Omental fat pad (tissue), 4 donors: ENCODE measurements at places on chromosomes 7 and 10. TPM values are rescaled to one million over a fixed set of nuclear protein-coding genes. Genes with fewer than 3 reads are reported as not detected.

CABCOCO1 gene
- not detected for total RNA-seq

XPNPEP1 gene
- 52.8 TPM for total RNA-seq

PALD1 gene
- 3.3 TPM for total RNA-seq

TAS2R3 gene
- total RNA-seq: 0.63 TPM

- no peak for DNase-seq
These were observed 116.2 kb upstream of the LAMB4 start for GRCh38 chr7:108246227-108246837.

- DNase-seq: no peak
These were observed 84.0 kb upstream of the TMEM248 start for GRCh38 chr7:66837007-66837406.

DNA sequence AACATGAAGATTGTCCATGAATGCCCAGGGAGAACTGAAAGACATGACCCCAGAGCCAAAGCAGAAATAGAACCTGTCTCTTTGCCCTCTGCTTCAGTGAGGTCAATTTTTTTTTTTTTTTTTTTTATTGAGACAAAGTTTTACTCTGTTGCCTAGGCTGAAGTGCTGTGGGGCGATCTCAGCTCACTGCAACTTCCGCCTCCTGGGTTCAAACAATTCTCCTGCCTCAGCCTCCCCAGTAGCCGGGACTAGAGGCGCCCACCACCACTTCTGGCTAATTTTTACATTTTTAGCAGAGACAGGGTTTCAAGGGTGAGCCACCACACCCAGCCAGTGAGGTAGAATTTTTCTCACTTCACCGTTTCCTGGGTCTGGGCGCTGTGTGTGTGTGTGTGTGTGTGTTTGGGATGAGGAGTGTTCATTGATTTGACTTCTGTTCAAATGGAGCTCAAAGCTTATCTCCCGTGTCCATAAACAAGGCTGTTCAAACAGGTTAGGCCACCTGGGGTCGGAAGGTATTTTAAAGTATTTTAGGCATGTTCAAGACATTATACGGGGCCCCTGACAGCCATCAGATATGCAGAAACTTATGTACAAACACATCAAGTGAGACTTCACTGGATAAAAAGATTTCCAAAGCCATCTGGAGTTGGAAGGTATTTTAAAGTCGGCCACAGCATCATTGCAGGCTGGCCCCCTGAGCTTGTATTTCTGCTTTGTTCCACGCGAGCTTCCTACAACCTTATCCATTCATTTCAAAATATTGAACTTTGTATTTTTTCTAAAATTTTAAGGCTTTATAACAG is 93.8 kb downstream of the MAP3K8 start:
- no peak for DNase-seq

GRCh38 chr7:142337054-142338001 is 79.5 kb upstream of the PRSS58 start:
- no peak for DNase-seq

DNA sequence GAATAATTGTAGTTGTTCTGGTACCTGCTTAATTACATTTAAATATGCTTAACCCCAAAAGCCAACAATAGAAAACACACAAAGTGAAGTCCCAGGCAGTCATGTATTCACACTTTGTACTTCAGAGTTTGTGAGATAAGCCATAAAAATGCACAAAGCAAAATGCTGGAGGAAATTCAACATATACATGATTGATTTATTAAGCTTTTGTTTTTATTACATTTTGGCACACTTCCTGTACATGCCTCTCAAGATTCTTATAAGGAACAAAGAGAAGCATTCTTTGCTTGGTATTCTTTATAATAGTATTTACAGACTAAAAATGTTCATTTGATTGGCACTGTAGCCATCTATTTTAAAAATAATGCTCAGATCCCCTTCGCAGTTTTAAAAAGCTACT is 107.7 kb upstream of the ANK3 start:
- no peak for DNase-seq

DNA sequence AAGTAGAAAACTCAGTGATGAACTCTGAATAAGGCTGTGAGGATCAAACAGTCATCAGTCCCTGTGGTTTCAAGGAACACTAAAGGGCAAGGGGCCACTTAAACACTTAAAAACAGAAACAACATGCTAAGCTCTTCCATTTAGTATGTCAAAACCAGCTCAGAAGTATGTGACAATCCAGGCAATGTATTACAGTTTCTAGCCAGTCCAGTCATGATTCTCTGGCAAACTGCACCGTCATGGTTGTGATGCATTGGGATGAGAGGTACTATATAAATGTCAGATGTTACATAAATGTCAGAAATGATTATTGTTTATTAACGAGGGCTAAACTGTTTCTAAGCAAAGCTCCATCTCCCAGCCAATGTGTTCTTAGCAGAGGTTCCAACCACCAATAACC is 4.7 kb upstream of the CREB5 start:
- DNase-seq: no peak

- no peak for DNase-seq
These were observed 75.1 kb upstream of the PLPP4 start for GRCh38 chr10:120381931-120382330.

- no peak for DNase-seq
These were observed 234.1 kb upstream of the AGK start for GRCh38 chr7:141317033-141317585.

DNA sequence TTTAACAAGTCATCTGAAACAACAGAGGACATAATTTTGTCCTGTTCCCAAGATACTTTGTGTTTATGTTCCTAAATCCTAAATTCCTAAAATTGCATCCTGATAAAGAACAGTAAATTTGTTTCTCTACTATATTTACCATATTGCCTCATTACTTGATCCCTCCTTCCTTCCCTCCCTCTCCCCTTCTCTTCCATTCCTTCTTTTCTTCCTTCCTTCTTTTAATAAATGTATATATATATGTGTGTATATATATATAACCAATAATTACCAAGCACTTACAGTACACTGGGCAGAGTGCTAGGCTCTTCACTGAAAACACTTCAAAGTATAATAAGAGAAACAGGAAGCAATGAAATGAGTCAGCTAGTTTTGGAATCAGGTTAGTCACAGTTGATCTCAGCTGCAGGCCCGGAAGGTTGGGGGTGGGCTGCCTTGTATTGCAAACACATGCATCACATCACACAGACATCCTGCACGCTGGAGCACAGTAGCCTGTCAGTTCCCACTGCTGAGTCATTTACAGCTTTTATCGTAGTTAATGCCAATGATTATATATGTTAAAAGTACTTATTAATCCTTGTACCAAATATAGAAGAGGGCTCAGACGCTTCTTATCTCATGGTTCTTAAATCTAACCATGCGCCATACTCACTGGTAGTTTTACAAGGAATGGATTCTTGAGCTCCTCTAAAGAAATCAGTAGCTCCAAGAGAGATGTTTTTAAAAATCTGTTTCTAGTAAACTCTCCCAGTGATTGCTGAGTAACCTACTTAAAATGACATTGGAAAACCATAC is 551.7 kb downstream of the GRM8 start:
- DNase-seq: no peak

DNA sequence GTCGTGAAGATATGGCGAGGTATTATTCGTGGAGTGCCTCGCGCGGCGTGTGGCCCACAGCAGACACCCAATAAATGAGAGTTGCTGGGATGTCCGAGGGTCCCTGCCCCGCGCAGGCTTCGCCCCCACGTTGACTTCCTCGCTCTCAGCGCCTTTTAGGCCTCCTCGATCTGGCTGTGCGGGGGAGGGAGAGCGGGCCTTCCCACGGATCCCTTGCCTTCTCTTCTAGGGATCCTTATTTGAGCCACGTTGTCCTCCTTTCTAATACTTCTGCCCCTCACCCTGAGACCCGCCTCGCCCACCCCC is 660 bp downstream of the VCL start:
- DNase-seq: no peak
